ENCODE measurements at places on chromosomes 11 and 22.

GRCh38 chr22:32830473-32830872 is 29.0 kb downstream of the TIMP3 start:
- DNase-seq = no peak

DNA sequence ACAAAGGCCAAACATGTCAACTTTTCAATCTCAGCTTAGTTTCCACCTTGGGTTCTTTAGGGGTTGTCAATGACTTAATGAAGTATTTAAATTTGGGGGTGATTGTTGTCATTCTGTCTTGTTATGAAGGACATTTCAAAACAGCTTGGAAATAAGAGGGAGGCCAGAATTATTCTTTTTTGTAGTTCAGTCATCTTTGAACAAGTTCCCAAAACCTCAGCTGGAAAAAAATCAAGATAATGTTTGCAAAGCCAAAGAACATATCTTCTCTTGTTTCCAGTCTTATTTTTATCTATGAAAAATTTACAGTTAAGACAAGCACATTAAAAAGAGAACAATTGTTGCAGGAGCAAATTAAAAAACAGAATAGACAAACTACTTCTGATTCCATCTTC is 612.8 kb downstream of the INSC start:
- no peak for DNase-seq

GRCh38 chr11:101215069-101215468 is 85.5 kb upstream of the PGR start:
- DNase-seq = no peak

- DNase-seq = no peak
Measured at GRCh38 chr11:628056-628455, 1.1 kb upstream of the SCT start.

- no peak for DNase-seq
Measured at GRCh38 chr11:67027483-67027930, 4.6 kb downstream of the SYT12 start.

DNA sequence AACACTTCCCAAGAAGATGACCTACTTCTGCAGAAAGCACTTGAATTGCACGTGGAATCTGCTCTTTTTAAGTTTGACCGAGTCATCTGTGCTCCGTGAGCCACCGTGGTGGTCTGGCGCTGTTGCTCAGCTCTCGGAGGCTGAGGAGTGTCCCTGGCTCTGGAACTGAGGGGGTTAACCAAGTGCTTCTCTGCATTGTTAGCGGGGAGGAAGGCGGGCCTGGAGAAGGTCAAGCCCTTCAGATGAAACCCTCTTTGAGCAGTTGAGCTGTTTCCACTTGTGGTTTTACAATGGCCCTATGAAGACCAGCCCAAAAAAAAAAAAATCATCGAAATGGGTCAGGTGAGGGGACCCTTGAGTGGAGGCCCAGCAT is 286.4 kb downstream of the NTM start:
- no peak for DNase-seq

- DNase-seq = no peak
Measured at GRCh38 chr11:35689081-35689996, 26.8 kb downstream of the TRIM44 start.

DNA sequence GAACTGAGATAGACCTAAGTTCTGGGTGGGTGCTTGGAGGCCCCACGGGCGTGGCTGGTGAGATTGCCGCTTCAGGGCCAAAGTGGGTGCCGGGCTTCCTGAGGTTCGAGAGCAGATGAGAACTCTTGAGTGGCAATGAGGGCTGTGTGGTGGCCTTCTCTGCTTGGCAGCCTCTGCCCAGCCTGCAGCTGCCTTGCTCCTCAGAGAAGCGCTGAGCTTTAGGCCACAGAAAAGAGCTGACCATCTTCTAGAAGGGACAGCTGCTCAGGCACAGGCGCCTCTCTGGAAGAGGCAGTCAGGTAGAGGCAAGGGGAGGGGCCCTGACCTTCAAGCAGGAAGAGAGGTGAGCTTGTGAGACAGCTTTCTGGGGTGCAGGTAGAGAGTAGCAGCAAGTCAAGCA is 72.8 kb downstream of the MED15 start:
- DNase-seq = no peak

- no peak for DNase-seq
Measured at GRCh38 chr11:104327861-104328511, 164.0 kb upstream of the PDGFD start.

- DNase-seq = no peak
Measured at GRCh38 chr11:86692317-86692716, 19.9 kb upstream of the ME3 start.

DNA sequence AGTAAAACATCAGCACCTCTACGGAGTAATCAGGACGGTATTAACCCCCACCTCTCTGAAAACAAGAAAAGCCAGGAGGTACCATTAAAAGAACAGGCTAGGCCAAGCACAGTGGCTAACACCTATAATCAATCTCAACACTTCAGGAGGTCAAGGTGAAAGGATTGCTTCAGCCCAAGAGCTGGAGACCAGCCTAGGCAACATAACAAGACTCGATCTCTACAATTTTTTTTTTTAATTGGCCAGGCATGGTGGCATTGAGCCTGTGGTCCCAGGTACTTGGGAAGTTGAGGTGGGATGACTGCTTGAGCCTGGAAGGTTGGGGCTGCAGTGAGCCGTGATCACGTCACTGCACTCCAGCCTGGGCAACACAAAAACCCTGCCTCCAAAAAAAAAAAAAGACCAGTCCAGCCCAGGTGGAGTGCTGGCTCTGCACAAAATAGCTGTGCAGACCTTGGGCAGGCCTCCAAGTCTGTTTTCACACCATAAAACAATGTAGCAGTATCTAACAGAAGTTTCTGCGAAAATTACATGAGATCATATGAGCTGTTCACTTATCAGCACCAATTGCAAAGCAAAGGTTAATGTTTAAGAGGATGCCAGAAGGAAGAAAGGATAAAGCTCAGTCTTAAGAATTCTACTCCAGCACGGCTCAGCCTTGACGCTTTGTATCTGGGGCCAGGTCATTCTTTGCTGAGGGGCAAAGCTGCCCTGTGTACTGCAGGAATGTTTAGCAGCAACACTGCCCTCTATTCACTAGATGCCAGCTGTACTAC is 14.8 kb downstream of the CHKA start:
- DNase-seq = no peak

DNA sequence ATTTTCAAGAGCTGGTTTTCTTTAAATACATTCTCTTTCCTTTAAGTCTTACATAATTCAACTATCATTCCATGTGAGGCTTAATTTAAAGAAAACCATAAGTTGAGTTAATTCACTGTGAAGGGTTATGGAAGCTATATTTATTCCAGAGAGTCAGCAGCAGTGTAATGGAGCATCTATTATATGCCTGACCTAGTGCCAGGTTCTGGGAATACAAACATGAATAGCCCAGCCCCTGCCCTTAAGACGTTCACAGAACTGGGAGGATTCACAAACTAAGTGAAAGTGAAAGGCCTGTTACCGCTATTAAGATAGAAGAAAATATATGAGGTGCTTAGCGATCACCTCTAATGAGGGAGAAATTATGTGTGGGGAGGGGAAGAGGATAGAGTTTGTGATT is 408.9 kb upstream of the CCDC90B start:
- no peak for DNase-seq

DNA sequence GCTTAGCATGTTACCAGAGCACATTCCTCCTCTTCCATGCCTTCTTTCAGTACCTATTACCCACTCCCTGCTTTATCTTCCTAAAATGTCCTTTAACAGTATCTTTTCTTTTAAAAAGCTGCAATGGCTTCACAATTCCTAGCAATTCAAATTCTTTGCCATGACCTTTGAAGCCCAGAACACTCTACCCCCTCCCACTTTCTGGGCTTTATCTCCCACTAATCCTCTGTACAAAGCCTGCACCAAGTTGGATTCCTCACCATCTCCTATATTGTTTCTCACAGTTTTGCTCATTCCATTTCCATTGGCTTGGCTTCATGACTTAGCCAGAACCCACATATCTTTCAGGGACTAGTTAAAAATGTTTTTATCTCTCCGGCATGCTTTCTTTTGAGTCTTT is 80.9 kb downstream of the FAM76B start:
- DNase-seq = no peak

GRCh38 chr22:37578002-37578401 is 1.9 kb downstream of the LGALS2 start:
- no peak for DNase-seq

DNA sequence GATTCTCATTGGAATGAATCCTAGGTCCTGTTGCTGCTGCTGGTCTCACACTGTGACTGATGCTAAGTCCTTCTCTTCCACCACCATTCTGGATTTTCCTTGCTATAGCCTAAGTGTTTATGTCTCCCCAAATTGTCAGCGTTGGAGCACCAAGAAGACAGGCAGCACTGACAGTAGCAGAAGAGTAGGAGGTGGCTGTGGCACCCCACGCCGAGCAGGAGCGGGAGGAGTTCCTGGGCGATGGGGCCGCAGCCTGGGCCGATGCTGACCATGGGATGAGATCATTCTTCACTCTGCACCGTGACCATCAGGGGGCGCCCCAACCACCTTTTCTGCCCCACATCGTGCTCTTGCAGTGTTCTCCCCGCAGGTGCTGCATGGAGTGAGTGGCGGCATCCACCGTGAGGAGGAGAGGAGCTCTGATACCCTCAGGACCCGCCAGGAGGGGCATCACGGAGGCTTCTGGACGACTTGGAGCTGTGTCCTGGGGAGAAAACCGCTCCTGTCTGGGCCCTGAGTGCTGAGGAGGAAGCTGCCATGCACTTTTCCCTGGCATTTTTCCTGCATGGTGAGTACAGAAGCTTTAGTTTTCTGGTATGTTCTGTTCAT is 57.0 kb downstream of the LRRC74B start:
- peak; percentile 77 for DNase-seq

DNA sequence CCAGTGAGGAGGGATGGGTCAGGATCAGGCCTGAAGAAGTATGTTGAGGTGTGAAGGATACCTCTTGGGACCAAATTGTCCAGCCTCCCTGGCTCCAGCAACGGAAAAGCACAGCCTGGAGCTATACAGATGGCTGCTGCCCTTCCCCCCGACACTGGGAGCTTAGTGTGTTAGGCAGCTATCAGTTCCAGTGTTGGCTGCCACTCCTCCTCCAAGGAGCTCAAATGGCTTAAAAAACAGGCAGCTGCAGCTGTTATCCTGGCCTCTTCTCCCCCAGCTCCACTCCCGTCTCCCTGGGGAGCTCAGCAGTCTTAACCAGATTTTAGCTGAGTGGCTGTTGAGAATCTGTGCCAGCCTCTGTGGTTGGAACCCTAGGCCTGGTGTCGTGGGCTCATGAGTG is 225.0 kb downstream of the JRKL start:
- no peak for DNase-seq

- DNase-seq = no peak
Measured at GRCh38 chr11:43397251-43397650, 38.5 kb downstream of the TTC17 start.

- no peak for DNase-seq
Measured at GRCh38 chr11:18209058-18209457, 27.5 kb downstream of the SAA4 start.

- peak; percentile 97 for DNase-seq
Measured at GRCh38 chr11:66720223-66720898, 8.7 kb downstream of the SPTBN2 start.

- peak; percentile 24 for DNase-seq
Measured at GRCh38 chr11:45748801-45749200, 56.1 kb upstream of the SLC35C1 start.

GRCh38 chr11:60918939-60919265 is 4.9 kb downstream of the TMEM109 start:
- peak; percentile 27 for DNase-seq

- no peak for DNase-seq
Measured at GRCh38 chr11:12071574-12071973, 38.8 kb upstream of the MICAL2 start.
